ENCODE measurements at places on chromosomes 11 and 22. TPM values are rescaled to one million over a fixed set of nuclear protein-coding genes. Genes with fewer than 3 reads are reported as not detected.

Gene TRIM49C
- total RNA-seq: not detected

Gene ANKK1
- 0.32 TPM for total RNA-seq

Gene BLID
- not detected for total RNA-seq

Gene TTLL12
- total RNA-seq: 147 TPM

Gene RANBP1
- total RNA-seq: 71.2 TPM

Gene DNAJC24
- 10.1 TPM for total RNA-seq

Gene INS
- 0.84 TPM for total RNA-seq

Gene MPZL3
- 27.8 TPM for total RNA-seq

GRCh38 chr22:47318041-47318737, 555.7 kb downstream of the TBC1D22A start:
- no peaks in the 10 kb centered on the region for H3K4me1 ChIP-seq
- no peak overlapping the region for H3K27ac ChIP-seq
- DNase-seq: no peak
- no peaks in the 10 kb centered on the region for H3K27me3 ChIP-seq
- H3K4me3 ChIP-seq: no peak overlapping the region
- H3K36me3 ChIP-seq: no peaks in the 10 kb centered on the region

DNA sequence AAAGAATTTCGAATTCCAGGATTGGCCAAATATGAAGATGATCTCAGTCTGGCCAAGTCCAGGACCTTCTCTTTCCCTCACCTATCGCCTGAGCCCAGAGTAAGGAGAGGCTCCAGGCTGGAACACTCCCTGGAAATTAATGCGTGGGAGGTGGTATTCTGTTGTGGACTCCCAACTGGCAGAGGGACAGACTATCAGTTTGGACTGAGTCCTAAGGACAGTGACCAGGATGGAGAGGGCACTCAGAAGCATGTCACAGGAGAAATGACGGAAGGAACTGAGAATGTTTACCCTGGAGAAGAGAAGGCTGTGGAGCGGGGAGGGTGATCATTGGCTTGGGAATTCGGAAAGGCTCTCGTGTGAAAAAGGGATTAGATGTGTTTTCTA, 84.4 kb downstream of the RPL27A start:
- H3K27ac ChIP-seq: no peak overlapping the region
- no peaks in the 10 kb centered on the region for H3K36me3 ChIP-seq
- H3K4me3 ChIP-seq: no peak overlapping the region
- no peak for DNase-seq
- H3K27me3 ChIP-seq: no peaks in the 10 kb centered on the region

GRCh38 chr22:23801238-23801821, 14.6 kb downstream of the SMARCB1 start:
- H3K4me3 ChIP-seq: no peak overlapping the region
- H3K27me3 ChIP-seq: no peaks in the 10 kb centered on the region
- no peak for DNase-seq
- peaks cover 22% of the 10 kb centered on the region for H3K36me3 ChIP-seq

DNA sequence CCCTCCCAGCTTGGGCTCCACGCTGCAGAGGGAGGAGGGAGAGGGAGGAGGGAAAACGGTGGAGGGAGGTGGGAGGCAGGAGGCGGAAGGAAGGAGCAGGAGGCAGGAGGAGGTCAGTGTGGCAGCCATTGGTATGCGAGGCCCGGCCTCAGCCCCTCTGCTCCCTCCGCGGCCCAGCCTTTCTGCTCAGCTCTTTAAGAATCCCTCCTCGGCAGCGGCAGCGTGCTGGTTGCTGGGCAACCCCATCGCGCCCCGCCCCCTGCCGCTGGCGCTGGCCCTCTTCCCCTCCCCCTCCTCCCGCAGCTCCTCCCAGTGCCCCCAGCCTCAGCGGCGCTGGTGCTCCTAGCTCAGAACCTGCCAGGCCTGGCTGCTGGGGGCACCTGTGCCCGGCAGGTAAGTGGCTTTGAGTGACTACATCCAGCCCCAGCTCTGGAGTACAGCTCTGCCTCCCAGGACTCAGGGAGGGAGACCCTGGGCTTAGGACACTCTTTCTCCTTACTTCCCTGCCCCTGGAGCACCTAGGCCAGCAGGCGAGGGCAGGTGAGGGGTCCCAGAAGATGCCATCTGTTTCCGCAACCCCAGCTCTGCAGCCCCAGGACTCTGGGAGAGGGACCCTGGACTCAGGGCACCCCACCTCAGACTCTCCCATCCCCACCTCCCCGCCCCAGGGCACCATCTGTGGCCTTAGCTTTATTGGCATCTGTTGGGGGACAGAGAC, 7.2 kb upstream of the FLRT1 start:
- no peak overlapping the region for H3K27ac ChIP-seq
- no peaks in the 10 kb centered on the region for H3K36me3 ChIP-seq
- no peaks in the 10 kb centered on the region for H3K27me3 ChIP-seq
- H3K4me3 ChIP-seq: no peak overlapping the region
- no peaks in the 10 kb centered on the region for H3K4me1 ChIP-seq

- no peaks in the 10 kb centered on the region for H3K27me3 ChIP-seq
- H3K4me1 ChIP-seq: no peaks in the 10 kb centered on the region
- no peaks in the 10 kb centered on the region for H3K36me3 ChIP-seq
- H3K27ac ChIP-seq: no peak overlapping the region
- no peak for DNase-seq
These were observed 21.5 kb upstream of the CAT start for GRCh38 chr11:34417202-34417601.

- H3K27me3 ChIP-seq: no peaks in the 10 kb centered on the region
- H3K4me1 ChIP-seq: no peaks in the 10 kb centered on the region
- H3K27ac ChIP-seq: no peak overlapping the region
- no peak overlapping the region for H3K4me3 ChIP-seq
These were observed 57.8 kb upstream of the TENM4 start for GRCh38 chr11:79498667-79499066.

- no peak overlapping the region for H3K27ac ChIP-seq
- H3K4me1 ChIP-seq: no peaks in the 10 kb centered on the region
- H3K27me3 ChIP-seq: no peaks in the 10 kb centered on the region
These were observed 26.0 kb downstream of the MUC2 start for GRCh38 chr11:1100417-1101245.

GRCh38 chr11:12674571-12674935, 332 bp downstream of the TEAD1 start:
- H3K4me1 ChIP-seq: no peaks in the 10 kb centered on the region
- no peaks in the 10 kb centered on the region for H3K36me3 ChIP-seq
- H3K27me3 ChIP-seq: no peaks in the 10 kb centered on the region
- peak overlapping the region; percentile 62 for H3K4me3 ChIP-seq
- DNase-seq: no peak

DNA sequence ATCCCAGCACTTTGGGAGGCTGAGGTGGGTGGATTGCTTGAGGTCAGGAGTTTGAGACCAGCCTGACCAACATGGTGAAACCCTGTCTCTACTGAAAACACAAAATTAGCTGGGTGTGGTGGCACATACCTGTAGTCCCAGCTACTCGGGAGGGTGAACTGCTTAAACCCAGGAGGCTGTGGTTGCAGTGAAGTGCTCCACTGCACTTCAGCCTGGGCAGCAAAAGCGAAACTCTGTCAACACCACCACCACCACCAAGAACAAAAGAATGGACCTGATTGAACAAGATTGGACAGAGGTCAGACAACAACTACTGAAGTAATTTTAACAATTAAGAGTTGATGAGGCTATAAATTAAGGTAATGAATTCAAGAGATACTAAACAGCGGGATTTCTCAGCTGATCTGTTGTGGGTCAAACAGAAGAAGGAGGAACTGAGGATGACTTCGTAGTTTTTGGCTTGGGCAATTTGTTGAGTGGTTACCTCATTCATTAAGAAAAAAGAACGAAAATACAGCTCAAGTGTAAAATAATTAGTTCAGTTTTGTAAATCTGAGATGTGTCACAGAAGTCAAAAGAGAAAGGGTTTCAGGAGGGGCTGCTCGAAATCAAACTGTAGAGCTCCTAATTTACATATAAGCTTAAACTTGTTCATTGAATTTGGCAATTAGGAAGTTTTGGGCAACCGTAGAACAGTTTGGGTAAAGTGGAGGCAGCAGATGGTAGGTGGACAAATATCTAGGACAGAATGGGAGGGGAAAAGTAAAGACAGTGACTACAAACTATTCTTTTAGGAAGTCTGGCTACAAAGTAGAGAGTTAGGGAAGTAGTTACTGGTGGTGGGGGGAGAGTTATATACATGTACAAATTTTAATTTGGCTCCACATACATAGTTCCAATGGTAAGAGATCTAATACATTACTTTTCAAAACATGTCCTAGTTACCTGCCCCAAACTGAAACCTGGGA, 4.5 kb downstream of the IL18 start:
- no peak overlapping the region for H3K4me3 ChIP-seq
- H3K4me1 ChIP-seq: no peaks in the 10 kb centered on the region
- no peak for DNase-seq
- H3K27ac ChIP-seq: peak overlapping the region; percentile 10

DNA sequence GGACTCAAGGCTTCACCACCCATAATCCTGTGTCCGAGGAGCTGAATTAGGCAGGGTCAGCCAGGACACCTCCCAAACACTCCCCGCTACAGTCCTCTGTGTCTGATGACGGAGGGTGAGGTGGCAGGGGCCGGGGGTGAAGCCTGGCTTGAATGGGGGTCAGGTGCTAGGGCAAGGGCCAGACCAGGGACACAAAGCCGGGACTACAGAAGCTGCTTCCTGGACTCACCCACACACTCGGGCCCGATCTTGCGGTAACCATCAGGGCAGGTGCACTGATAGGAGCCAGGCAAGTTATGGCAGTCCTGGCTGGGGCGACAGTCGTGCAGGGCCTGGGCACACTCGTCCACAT, 2.3 kb downstream of the EFEMP2 start:
- no peak for DNase-seq
- no peaks in the 10 kb centered on the region for H3K4me1 ChIP-seq
- H3K4me3 ChIP-seq: no peak overlapping the region
- no peaks in the 10 kb centered on the region for H3K36me3 ChIP-seq
- H3K27me3 ChIP-seq: no peaks in the 10 kb centered on the region

GRCh38 chr11:35709376-35709775, 46.8 kb downstream of the TRIM44 start:
- no peaks in the 10 kb centered on the region for H3K27me3 ChIP-seq
- DNase-seq: no peak

DNA sequence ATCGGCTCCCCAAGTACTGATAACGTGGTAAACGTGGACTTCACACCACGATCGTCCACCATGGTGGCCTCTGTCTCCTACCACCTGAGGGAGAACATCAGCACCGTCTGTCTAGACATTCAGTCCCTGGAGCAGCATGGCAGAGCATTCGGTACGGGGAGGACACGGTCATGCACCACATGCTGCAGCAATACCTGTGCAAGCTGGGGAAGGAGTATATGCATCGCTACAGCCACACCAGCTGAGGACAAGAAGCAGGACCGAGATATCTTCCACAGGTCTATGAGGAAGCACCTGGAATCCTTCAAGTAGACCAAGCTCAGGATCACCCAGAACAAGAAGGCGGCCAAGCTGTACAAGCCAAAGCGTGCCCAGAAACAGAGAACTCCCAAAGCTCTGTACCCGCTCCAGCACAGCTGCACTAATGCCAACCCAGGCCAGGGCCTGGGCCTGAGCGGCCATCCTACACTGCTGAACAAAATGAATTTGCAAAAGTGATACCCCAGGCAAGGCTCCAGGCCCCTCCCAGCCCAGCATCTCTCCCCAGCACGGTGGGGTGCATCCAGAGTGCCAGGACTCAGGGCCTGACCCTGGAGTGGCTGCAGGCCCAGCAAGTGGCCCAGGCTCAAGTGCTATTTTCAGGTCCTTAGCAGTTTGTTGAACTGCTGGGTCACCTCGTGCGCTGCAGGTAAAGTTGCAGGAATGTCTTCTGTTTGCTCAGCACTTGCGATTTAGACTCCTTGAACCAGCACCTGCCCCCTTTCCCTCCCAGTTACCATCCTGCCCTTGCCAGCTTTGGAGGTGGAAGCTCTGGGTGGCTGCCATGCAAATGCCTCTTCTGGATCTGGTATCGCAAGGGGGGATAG, 119.3 kb upstream of the SERPIND1 start:
- no peaks in the 10 kb centered on the region for H3K27me3 ChIP-seq
- H3K36me3 ChIP-seq: no peaks in the 10 kb centered on the region

- no peaks in the 10 kb centered on the region for H3K4me1 ChIP-seq
- H3K36me3 ChIP-seq: no peaks in the 10 kb centered on the region
- no peak overlapping the region for H3K4me3 ChIP-seq
- no peak for DNase-seq
- H3K27me3 ChIP-seq: no peaks in the 10 kb centered on the region
- H3K27ac ChIP-seq: no peak overlapping the region
These were observed 16.3 kb downstream of the IFT27 start for GRCh38 chr22:36759481-36760159.

- no peaks in the 10 kb centered on the region for H3K4me1 ChIP-seq
- H3K27ac ChIP-seq: no peak overlapping the region
- H3K36me3 ChIP-seq: no peaks in the 10 kb centered on the region
- peaks cover 31% of the 10 kb centered on the region for H3K27me3 ChIP-seq
- H3K4me3 ChIP-seq: no peak overlapping the region
- no peak for DNase-seq
These were observed 3.2 kb downstream of the AMOTL1 start for GRCh38 chr11:94771390-94771789.

GRCh38 chr22:23774922-23775436, 2.3 kb downstream of the MMP11 start:
- DNase-seq: no peak
- H3K4me3 ChIP-seq: no peak overlapping the region

DNA sequence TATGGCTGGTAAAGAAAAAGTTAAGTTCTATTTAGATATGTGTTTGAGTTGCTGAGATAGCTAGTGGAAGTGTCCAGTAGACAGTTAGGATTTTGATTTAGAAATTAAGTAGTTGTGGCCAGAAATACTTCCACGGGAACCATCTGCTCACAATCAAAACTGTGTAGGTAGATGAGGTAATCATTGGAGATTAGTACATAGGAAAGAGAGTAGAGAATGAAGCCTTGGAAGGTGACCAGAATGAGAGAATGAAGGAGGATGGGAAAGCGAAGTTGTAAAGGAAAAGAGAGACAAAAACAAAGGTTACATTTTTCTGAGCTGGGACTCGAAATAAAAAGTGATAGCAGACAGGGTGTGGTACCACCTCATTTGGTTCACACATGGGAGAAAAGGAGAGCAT, 296.9 kb upstream of the SORL1-AS1 start:
- H3K4me3 ChIP-seq: no peak overlapping the region
- no peaks in the 10 kb centered on the region for H3K4me1 ChIP-seq
- no peaks in the 10 kb centered on the region for H3K36me3 ChIP-seq
- no peak for DNase-seq
- no peak overlapping the region for H3K27ac ChIP-seq

DNA sequence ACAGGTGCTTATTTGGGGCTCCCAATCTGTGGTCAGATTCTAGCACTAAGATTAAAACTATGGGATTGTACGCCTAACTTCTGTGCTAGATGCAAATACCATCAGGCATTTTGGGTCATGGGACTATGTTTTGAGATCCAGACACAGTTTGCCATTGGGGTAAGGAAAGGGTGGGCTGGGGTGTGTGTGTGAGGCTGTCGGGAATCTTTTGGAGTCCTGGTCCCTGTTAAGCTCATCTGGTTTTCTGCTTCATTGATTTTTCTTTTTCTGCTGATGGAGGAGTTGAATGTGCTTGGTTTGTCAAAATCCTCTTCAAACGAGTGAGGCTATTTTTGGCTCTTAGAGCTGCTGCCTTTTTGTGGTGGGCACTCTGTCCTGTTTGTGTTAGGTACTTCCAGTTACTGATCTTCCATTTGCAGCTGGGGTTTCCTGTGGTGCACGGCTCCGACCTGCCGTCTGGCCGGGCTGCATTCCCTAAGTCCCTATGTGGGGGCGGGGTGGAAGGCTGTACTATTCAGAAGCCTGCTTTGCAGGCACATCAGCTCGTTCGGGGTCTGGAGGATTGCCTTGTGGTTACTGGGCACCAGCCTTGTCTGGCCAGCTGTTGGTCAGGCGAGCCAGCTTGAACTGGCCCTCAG, 2.9 kb downstream of the BCR start:
- H3K4me1 ChIP-seq: peaks cover 23% of the 10 kb centered on the region
- no peaks in the 10 kb centered on the region for H3K36me3 ChIP-seq
- no peaks in the 10 kb centered on the region for H3K27me3 ChIP-seq
- DNase-seq: peak; percentile 62
- H3K4me3 ChIP-seq: peak overlapping the region; percentile 64
- no peak overlapping the region for H3K27ac ChIP-seq

Data from colonic mucosa (tissue), 4 donors.